ENCODE measurements at places on chromosomes 13 and 19.

- DNase-seq = no peak
These were observed 549.5 kb upstream of the ARGLU1 start for GRCh38 chr13:107117327-107118012.

- no peak for DNase-seq
These were observed 512 bp upstream of the REX1BD start for GRCh38 chr19:18587962-18588610.

- no peak for DNase-seq
These were observed 6.0 kb upstream of the ELAVL3 start for GRCh38 chr19:11486661-11487503.

- DNase-seq = no peak
These were observed 49.4 kb downstream of the SERP2 start for GRCh38 chr13:44422755-44423643.

DNA sequence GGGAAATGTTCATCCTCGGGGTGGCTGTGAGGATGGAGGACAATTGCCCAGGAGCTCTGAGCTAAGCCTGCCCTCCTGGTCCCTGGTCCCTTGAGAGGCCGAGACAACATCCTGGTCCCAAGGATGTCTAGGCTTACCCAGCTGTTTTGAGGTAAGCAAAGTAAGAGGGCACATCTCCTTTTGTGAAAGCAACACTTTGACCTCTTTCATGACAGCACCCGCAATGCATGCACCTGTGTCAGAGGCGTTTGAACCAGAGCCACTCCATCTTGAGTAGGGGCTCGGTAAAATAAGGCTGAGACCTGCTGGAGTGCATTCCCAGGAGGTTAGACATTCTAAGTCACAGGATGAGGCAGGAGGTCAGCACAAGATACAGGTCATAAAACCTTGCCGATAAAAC is 43.1 kb upstream of the ANKRD10 start:
- no peak for DNase-seq

- no peak for DNase-seq
These were observed 321.7 kb downstream of the DLEU7 start for GRCh38 chr13:50521831-50522149.

- no peak for DNase-seq
These were observed 9.6 kb downstream of the PLIN4 start for GRCh38 chr19:4508698-4509097.

DNA sequence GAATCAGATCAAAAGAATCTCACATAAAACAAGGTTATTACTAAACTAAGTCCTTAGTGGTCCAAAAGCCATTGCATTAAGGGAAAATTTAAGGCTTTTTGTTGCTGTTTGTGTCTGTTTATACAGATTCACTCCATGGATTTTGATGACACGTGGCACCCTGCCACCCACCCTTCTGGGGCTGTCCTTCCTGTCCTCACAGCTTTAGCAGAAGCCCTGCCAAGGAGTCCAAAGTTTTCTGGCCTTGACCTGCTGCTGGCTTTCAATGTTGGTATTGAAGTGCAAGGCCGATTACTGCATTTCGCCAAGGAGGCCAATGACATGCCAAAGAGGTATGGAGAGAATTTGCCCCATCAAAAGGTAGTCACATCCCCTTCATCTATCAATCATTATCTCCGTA is 6.9 kb downstream of the ACOD1 start:
- DNase-seq = no peak

- peak; percentile 54 for DNase-seq
These were observed 8.4 kb downstream of the NPHS1 start for GRCh38 chr19:35843676-35844481.

GRCh38 chr13:20461481-20461859 is 64.2 kb downstream of the CRYL1 start:
- DNase-seq = no peak

DNA sequence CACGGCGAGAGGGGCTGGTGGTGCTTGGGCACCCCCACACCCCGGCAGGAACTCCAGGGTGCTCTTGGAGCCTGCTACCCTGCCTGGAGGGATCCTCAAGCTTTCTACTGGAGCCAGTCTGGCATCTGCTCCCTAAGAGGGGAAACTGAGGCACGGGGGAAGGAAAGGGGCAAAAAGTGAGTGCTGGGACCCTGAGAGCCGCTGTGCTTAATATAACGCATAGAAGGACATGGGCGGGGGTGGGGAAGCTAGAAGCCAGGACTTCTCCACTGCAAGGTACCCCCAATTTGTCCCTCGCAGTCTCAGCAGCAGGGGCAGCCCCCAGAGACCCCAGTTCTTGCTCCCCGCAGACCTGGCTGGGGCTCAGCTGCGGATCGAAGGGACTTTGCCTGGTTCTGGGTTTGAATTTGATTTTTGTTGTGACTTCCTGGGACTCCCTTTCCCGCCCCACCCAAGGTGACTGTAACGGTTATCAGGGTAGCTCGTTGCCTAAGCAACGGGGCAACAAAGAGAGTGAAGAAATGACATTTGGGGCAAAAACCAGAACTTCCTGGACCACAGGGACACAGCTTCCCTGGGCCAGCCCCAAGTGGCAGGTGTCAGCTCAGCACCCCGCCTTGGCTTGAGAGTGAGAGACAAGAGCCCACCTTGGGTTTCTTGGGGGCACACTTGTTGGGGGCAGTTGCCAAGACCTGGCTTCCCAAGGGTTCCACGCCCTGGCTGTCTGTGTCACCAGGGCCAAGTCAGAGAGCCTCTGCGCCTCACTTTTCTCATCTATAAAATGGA is 638 bp downstream of the ADGRE5 start:
- no peak for DNase-seq

DNA sequence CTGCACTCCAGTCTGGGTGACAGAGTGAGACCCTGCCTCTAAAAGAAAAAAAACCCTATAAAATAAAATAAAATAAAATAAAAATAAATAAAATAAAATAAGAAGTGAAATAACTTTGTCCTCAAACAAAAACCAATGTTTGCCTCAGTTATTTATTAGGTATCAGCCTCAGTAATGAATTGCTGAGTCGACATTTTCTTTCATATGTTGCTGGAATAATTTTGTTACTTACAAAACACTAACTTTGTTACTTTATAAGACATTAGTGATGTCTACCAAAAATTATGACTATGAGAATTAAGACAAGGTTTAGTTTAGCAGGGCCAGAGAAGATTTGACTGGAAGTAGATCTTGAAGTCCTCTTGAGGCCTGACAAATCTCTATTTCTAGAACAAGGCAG is 2074.5 kb upstream of the PCDH20 start:
- DNase-seq = no peak

- no peak for DNase-seq
These were observed 11.7 kb upstream of the ATP12A start for GRCh38 chr13:24668511-24668910.

GRCh38 chr19:15935167-15935702 is 906 bp upstream of the CYP4F11 start:
- DNase-seq = no peak

DNA sequence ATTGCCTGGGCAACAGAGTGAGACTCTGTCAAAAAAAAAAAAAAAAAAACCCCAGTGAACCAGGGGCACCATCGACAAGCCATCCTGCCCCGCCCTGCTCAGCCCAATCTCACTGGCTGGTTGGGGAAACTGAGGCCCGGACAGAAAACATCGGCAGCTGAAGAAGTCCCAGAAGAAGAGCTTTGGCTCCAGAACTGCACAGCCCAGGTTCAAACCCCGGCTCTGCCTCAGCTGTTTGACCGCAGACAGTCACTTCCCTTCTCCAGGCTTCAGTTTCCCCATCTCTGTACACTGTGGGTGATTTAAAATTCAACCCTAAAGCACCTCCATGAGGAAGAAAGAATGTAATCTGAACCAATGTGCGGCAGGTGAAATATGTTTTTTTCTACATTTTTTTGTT is 9.4 kb upstream of the SEMA6B start:
- DNase-seq = no peak

DNA sequence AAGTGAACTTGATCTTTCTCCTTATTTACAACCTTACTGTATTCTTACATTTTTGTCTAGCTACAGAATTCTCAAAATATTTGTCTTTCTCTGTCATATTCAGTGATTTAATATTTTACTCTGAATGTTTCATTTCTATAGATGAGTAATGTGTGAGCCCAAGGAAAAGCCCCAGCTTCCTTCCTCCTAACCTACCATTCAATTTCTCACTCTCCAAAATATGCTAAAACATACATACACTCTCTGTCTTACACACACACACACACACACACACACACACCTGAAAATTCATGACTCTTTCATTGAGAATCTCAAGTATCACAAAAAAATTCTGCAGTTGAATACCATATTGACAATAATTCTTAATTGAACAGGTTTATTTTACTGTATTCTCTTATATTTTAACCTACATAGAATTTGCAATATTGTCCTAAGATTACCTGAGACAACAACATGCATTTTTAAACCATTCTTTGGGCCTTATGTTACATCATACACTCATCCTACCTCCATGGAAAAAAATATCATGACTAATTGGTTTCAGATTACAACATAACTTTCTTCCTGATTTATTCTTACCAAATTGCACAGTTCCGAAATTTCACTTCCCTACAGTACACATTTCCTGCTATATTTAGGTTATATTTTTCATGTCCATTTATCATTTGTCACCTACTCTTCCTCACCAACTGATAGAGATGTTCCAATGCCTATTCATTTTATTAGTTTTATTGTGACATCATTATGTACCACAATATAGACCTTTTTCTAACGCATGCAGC is 1965.6 kb upstream of the PCDH20 start:
- no peak for DNase-seq
